Substantia nigra (tissue), 51 donors: ENCODE measurements at places on chromosomes 4 and X.

DNA sequence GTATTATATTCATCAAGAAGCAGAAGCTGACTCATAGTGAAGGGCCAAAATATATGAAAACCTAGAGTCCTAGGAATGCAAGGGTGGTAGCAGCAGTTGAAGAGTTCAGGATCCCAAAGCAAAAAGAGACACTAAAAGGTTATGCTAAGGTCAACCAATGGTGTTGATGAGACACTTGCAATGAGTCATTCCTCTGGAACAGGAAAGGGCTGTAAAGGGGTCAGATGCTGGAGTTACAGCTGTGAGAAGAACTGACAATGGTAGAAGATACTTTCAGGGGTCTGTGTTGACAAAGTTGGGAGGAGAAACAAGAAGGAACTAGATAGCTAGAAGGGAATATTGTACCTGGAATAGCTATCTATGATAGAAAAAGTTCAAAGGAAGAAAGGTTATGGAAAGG is 47.5 kb downstream of the ZGRF1 start:
- no peak for DNase-seq

DNA sequence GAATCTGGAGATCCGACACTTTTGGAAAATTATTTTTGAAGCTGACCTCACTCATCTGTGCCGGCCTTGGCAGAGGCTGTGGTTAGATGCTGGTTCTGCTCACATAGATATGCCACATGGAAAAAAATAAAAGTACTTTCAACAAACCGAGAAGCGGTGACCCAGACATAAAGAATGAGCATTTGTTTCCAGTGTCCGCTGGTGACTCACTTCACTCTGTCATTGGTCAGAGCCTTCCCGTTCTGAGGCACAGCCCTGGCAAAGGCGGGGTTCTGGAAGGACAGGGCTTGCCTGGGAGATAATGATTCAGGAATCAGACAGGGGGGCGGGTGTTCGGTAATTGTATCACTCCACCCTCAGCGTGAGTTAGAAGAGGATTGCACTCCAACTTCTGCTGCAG is 172.4 kb upstream of the MXRA5 start:
- no peak for DNase-seq

DNA sequence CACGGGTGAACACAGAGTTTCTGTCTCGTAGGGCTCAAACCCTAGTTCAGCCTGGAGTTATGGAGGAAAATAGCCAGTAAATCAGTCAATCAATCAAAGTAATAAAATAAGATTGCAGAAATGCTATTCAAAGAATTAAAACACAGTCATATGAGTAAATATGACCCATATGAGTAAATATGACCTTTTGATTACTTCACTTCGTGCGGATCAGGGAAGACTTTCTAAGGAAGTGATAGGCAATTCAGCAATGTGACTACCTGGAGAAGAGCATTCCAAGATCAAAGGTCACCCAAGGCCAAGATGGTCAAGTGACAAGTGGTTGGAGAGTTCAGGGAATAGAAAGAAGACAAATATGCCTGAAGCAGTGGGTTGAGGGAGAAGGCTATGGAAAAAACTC is 722.6 kb downstream of the ADGRL3 start:
- no peak for DNase-seq

DNA sequence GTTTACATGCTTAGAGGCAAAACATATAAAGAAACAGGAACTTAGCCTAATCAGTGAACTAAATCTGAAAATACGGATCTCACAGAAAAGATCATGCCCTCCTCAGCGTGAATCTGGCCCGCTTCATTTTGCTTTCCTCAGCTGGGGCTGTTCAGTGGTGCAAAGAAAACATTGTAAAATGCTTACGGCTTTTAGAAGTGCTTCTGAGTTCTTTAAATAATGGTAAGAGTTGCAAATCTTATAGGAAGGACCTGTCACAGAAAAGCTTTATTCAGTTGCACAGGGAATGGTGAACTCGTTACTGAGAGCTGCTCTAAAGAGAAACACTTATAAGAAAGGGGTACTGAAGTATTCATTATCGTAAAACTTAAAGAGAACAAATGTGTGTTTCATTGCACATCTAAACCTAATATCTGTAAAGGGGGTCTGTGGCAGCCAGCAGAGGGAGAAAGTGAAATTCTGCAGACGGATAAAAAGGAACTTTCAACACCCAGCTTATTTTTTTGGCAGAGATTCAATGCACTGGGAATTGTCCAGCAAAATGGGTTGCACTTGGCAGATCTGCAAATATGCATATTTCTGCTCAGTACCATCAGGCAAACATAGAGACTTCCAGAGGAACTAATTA is 139.2 kb upstream of the ANK2 start:
- DNase-seq = peak; percentile 12

DNA sequence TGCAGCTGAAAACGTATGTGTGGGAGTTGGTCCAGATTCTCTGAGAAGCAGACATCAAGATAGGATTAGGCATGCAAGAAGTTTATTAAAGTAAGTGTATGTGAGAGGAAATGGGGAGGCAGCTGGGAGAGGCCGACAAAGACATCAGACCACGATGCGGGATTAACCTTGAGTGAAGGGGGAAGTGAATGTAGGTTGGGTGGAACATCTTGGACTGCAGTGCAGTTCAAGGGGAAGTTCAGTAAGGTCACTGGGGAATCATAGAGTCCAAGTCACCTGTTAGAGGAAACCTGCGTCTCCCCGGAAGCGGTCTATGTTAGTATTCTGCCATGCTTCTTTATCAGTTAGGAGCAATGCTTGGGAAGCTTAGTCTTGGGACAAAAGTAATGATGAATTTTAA is 22.0 kb downstream of the CXCL8 start:
- no peak for DNase-seq

- no peak for DNase-seq
Measured at GRCh38 chrX:39855748-39856129, 242.0 kb downstream of the BCOR start.
